ENCODE measurements at places on chromosomes 6 and 20.

GRCh38 chr20:32035426-32035779, 16.6 kb upstream of the HCK start:
- no peak for DNase-seq

DNA sequence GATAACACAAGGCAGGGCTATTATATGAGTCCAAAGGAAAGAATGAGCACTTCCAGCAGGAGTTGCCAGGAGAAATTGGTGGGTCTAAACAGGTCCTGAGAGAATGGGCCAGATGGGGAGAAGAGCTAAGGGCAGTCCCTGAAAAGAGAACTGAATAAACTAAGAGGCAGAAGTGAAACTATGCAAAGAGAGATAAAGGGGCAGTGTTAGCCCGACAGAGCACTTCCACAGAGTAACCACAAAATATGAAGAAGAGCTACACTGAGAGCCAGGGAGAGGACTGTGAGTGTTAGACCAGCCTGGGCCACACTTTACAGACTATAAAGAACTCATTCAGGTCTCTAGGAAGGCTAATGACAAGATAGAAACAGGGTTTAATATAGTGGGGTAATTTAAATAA, 43.8 kb downstream of the RALGAPA2 start:
- peak; percentile 66 for DNase-seq

DNA sequence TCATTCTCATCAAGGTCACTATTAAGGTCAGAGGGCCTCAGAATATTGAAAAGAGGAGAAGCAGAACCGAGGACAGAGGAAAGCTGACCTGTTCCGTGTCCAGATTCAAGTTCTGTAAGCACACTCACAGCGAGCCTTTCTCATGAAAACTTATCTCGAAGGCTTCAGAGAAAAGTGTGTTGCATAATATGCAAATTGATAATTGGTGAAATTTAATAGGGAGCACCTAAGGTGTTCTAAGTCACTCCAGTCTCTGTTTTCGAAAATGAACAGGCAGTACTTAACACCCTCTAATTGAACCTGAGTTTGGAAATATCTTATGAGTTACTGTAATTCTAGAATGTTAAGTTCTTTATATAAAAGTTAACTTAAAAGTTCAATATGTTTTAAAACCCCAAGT, 181.2 kb upstream of the PDE10A start:
- no peak for DNase-seq

- DNase-seq, result no peak
Measured at GRCh38 chr6:36025260-36025931, 955 bp upstream of the SLC26A8 start.

GRCh38 chr6:107237992-107238660, 122.8 kb upstream of the BEND3 start:
- DNase-seq, result no peak

- DNase-seq, result peak; percentile 17
Measured at GRCh38 chr20:23265226-23265625, 85.4 kb upstream of the NXT1 start.

DNA sequence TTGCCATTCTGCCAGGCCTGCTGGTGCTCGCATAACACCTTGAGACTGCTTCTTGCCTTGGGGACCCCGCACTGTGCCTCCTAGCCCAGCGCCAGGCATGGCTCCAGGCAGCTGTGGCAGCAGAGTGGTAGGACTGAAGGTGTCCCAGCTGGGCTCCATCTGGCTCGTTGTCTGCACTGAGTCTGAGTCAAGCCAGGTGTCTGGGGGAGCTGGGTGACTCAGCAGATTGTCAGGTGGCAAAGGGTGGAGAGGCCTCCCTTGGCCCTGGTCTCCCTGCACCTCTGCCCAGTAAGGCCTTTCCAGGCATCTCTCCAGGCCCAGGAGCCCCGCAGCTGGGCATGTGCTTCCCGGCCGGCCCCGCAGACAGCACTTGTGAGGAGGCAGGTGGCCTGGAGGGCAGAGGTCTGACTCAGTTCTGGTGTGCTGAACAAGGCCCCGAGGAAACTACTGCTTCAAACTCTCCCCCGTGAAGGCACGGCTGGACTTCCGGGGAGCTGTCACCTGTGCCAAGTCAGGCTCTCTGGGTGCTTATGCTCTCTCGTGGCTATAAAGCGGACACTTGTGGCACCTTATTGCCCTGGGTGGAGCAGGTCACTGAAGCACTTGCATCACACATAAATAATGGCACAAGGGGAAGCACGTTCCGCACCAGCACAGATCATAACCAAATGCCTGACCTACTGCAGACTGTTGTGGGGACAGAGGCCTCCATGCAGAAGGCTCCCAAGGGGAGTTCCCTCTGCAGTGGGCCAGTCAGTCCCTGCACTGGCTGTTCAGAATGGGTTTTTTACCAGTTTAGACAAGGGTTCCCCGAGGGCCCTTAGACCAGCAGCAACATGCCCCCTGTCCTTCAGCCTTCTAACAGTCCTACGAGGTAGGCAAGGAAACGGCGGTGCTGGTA, 27.5 kb downstream of the FOXC1 start:
- peak; percentile 99 for DNase-seq

- no peak for DNase-seq
Measured at GRCh38 chr20:14672066-14672465, 334.7 kb upstream of the FLRT3 start.

DNA sequence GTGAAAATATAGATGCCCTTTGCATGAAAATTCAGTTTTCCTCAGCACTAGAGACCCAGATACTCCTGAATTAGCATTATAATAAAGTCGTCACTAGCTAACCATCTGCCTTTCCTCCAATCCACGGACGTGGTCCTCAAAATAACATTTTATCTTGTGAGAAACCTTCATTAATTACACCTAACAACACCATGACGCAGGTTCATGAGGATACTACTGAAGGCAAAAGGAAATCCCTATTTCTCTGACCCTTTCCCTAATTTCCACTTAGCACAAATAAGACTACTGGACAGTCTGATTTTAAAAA, 1.3 kb upstream of the PNISR start:
- no peak for DNase-seq

- DNase-seq, result no peak
Measured at GRCh38 chr6:13834790-13835189, 20.4 kb upstream of the MCUR1 start.

DNA sequence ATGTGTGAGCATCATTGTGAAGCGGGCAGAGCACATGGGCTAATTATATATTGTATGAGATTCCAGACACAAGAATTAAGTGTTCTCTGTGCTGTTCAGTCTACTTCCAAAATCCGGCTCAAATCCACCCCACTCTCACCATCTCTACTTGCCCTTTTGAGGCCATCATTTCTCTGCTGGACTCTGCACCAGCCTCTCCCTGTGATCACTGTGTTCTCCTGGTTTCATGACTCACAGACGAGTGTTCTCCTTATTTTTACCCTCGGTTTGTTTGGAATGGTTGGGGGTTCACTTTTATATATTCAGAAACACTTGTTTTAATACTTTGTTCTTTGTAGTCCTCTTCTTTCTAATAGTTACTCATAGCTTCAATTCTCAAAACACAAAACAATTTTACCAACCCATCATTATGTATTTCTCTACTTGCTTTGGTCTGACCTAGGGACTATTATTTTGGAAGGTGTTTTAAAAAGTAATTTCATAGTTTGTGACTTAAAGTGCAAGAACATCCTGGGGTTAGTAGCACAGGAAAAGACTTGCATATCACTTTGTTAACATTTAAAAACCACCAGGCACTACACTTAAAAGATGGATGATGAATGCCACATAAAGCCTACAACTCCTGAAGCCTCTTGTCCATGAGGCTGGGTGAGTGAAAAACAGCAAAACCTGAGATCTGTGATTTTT, 82.7 kb downstream of the UST start:
- DNase-seq, result no peak

DNA sequence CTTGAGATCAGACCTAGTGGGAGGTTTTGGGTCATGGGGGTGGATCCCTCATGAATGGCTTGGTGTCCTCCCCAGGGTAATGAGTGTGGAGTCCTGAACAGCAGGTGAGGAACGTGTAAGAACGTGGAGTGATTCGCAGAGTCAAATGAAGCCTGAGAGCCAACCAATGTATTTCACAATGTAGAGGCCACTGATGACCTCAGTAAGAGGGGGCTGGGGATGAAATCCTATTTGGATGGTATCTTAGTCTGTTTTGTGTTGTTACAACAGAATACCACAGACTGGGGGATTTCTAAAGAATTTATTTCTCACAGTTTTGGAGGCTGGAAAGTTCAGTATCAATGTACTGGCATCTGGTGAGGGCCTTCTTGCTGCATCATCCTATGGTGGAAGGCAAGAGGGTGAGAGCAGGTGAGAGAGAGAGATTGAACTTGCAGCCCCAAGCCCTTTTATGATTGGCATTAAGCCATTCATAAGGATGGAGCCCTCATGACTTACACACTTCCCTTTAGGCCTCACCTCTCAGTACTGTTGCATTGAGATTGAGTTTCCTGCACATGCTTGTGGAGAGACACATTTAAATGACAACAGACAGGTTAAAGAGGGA, 47.3 kb upstream of the HIVEP1 start:
- no peak for DNase-seq

Measured in RPMI8226 (cell line).